Left kidney (tissue), 8 donors: ENCODE measurements at places on chromosomes 2 and 18. TPM values are rescaled to one million over a fixed set of nuclear protein-coding genes. Genes with fewer than 3 reads are reported as not detected.

FRZB gene
- polyA plus RNA-seq: 10.9 TPM

FSHR gene
- polyA plus RNA-seq: not detected

DNA sequence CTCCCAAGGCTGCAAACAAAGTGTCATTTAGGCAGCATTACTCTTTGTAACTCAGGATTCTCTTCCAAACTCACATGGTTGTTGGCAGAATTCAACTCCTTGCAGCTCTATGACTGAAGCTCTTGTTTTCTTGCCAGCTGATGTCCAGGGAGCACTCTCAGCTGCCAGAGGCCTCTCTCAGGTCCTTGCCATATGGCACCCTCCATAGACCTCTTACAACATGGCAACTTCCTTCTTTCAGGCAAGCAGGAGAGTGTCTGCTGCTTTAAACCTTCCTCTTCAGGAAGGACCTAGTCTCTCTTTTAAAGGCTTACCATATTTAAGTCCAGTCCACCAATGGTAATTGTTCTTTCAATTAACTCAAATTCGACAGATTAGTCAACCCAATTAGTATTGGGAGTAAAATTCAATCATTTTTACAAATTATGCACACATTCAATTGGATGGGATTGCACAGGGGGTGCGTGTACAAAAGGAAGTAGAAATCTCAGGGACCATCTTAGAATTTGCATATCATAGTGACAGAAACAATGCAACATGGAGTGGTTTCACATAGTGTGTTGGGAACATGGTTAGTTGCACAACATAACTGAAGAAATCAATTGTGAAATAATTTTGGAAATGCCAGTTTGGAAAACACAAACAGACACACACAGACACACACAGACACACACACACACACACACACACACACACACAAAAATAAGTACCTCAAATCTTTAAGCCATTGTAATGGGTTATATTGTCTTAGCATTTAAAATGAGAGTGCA lies 893.5 kb upstream of the ZEB2 start:
- no peak for DNase-seq

DNA sequence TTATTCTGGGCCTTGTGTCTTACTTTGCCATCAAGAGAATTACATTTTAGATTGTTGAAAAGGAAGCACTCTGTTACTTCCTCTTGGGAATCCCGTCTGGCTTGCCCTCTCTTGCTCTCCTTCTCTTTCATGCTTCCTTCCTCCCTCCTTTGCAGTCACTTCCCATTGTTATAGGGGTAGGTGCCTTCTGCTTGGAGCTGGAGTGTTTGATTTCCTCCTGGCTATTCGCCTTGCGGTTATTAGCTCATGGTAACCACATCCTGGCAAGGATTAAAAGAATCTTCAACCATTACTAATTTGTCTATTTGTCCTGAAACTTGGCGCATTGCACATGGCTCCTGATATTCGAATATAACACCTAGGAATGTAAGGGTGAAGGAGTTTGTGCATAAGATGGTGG lies 115.0 kb downstream of the CERS6 start:
- no peak for DNase-seq

C2orf66 gene
- polyA plus RNA-seq: 0.98 TPM

DNA sequence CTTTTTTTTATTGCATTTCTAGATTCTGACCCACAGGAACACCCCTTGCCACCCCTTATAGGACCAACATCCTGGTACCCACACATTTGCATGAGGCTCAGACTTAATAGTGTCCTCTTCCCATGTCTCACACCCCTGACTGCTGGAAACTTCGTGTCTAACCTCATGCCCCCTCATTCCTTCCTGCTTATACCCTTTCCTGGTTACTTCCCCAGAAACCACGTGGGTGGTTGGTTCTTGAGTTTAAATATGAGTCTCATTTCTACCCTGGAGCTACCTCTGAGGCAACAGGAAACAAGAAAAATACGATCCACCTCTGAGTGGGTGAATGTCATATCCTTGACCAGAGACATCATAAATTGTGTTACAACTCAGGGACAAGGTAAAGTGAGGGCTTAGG lies 1.6 kb downstream of the TNP1 start:
- no peak for DNase-seq

GRCh38 chr2:74099835-74100234 lies 47.9 kb downstream of the BOLA3 start:
- no peak for DNase-seq

ABCG8 gene
- 0.88 TPM for polyA plus RNA-seq

ASAP2 gene
- polyA plus RNA-seq: 66.1 TPM

DNA sequence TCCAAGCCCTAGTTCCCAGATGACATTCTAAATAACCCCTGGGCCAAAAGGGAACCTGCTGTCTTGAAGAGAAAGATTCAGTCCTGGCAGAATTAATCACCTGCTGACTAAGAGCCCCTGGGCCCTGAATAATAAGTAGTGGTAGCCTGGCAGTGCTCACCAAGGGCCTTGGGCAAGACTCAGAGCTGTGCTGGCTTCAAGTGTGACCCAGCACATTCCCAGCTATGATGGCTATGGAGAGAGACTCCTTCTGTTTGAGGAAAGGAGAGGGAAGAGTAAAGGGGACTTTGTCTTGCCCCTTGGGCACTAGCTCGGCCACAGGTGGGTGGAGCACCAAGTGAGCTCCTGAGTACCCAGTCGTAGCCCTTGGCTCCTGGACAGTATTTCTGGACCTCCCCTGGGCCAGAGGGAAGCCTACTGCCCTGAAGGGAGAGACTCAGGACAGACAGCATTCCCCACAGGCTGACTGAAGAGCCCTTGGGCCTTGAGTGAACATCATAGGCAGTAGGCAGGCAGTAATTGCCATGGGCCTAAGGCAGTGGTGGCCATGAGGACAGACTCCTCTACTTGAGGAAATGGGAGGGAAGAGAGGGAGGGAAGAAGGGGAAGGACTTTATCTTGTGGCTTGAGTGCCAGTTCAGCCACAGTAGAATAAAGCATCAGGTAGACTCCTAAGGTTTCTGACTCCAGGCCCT lies 40.0 kb upstream of the INPP4A start:
- DNase-seq: no peak

GRCh38 chr2:135792401-135793150 lies 44.4 kb downstream of the LCT start:
- no peak for DNase-seq

ACTG2 gene
- polyA plus RNA-seq: 0.40 TPM

COBLL1 gene
- 142 TPM for polyA plus RNA-seq

GRCh38 chr2:58032016-58032763 lies 14.4 kb upstream of the VRK2 start:
- DNase-seq: no peak

SLC19A3 gene
- polyA plus RNA-seq: 10.7 TPM

DNA sequence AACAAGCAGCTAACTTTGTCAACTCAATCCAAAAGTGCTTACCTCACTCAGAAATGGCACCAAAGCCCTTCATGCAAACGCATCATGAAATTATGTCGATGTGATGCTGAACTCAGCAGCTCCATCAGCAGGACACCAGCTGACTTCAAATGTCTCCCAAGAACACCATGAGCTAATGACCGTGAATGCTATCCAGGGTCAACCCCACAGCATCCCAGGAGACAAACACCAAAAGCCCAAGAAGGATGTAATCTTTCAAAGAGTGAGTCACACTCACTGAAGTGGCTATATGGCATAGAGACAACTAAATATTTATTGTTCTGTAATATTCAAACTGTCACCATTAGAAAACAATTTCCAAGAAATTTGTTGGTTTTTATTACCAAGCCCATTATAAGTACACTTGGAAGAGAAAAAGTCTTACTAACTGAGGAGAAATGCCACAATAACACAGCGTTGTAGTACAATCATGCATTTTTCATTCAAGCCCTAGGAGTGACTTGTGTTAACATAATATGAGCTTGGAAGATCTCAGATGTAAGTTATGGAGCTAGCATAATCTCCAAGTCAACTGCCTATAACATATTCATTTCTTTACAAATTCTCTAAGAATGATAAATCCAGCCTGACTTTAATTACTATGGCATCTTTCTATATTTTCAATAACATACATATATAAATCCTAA lies 165.0 kb upstream of the CCDC68 start:
- DNase-seq: no peak

GRCh38 chr2:181646415-181646987 lies 10.4 kb downstream of the CERKL start:
- no peak for DNase-seq

- no peak for DNase-seq
Measured at GRCh38 chr18:46416706-46417638, 240.0 kb downstream of the LOXHD1 start.

CFC1 gene
- not detected for polyA plus RNA-seq

L3MBTL4 gene
- polyA plus RNA-seq: 6.4 TPM

FTCDNL1 gene
- 1.2 TPM for polyA plus RNA-seq

DNA sequence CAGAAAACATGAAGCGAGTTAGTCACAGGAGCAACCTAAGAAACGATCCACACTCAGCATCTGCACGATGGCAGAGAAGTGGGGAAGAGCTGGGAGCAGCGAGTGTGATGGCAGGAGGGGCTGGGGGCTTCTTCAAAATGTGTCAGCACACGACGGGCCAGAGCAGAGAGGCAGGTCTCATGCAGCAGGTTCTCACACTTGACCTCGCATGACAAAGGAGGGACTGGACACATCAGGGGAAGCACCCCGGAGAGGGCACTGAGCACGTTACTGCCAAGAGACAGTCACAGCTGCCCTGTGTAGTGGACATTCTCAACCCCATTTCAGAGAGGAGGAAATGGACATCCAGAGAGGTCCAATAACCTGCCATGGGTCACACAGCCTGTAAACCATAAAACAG lies 104.1 kb upstream of the CAPN13 start:
- no peak for DNase-seq
